Testis (tissue), 5 donors: ENCODE measurements at places on chromosomes 11 and 22. TPM values are rescaled to one million over a fixed set of nuclear protein-coding genes. Genes with fewer than 3 reads are reported as not detected.
A peak's percentile ranks its signal among the peaks of the same experiment; 100 is the strongest.

DNA sequence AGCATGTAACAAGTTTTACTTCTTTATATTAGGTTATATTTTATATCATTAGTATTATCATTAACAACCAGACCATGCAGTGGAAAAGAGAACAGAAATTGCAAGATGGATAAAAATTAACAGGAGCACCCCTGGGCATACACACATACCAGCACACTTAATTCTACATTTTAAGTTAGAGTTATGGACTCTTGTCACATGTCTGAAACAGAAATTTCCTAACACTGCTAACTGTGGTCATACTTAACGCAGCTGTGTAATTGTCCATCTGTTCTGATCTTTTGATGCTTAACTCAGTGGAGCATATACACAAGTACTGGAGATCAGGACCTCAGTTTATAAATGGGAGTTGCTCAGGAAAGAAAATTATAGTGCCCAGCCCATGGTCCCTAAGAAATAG is 358 bp downstream of the OR52H1 start:
- no peak for DNase-seq

- no peak for DNase-seq
Observed at GRCh38 chr11:130806746-130807145, 109.5 kb downstream of the SNX19 start.

DNA sequence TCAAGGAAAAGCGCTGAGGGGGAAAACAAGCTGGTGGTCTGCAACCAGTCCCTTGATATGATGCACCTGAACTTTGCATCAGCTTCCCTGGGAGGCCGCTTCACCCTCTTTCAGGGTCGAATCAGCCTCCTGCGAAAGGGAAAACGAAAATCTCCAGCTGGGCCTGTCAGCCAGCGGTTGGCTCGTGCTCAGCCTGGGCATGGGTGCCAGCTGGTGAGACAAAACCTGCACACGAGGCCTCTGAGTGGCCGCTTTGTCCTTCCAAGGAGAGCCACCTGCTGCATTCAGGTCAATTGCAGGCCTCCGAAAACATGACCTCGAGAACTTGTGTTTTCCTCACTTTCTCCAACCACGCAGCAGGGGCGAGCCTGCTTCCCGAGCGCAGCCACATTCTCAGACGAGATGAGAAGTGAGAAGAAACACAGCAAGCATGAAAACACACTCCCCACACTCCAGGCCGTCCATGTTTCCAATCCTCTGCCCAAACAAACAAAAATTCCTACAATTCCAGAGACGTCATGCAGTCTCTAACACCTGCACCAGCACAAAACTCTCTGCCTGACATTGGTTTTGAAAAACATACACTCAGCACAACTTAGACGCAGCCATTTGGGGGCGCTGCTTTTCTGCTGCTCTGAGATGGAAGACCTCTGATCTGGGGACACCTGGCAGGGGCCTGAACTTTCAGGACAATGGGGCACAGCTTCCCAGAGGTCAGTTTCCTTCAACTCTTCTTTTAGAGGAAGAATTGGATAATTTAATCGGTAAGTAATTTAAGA is 77.1 kb downstream of the DHCR7 start:
- DNase-seq = no peak

- no peak for DNase-seq
Observed at GRCh38 chr22:40627612-40628011, 8.9 kb downstream of the MRTFA start.

GRCh38 chr11:94958121-94958696 is 15.1 kb downstream of the CWC15 start:
- no peak for DNase-seq

- no peak for DNase-seq
Observed at GRCh38 chr11:17610085-17610894, 63.2 kb downstream of the OTOG start.

- DNase-seq = no peak
Observed at GRCh38 chr11:96123301-96123700, 199.4 kb upstream of the MTMR2 start.

DNA sequence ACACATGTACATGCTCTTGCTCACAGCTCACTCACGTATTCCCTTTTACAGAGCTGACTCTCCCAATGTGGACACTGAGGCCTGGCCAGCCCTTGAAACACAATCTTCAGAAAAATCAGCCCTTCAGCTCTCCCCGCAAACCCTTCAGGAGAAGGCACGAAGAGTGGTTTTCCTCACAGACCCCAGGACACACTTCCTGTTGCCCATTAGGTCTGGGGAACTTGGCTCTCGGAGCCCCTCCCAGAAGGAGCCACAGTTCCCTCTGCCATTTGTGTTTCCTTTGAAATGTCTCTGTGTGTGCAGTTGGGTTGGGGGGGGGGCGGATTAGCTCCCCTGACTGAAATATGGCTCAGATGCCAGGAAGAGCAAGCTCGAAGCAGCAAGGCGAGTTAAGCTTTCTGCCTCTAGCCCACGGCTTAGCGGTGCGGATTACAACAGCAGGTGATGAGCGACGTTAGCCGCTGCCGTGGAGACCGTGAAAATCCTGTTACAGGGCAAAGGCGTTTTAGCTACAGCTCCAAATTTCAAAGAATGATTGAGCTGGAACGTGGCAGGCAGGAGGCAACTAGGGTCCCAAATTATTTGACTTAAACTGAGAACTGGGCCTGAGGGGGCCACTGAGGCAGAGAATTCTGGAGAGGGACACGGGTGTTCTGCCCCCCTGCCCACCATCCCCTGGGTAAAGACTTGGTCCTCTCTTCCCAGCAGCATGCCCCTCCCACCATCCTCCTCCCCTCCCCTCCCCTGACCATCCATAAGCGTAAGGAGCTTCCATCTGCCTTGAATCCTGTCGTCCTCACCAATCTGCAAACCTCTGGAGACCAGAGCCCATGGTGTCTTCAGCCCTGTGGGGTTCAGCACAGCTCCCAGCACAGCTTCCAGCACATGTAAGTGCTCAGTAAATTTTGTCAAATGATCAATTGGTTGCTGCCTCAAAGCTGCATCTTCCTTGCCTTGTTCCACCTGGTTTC is 598.6 kb downstream of the BUD13 start:
- DNase-seq = no peak

DNA sequence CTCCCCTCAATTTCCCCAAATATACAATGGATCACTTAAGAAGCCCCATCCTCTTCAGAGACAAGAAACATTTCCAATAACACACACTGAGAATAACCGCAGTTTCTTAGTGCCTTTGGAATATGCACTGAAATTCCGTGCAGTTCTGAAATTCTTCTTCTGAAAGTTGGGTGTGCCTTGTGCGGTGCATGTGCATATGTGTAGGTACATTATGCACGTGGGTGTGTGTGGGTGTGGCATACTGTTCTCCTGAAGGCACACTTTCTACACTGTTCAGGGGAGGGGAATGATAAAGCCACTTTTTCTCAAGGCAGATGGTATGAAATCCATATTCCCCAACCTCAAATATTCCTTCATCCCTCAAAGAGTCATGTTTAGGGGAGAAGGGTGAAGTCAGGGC is 1.7 kb downstream of the EXPH5 start:
- DNase-seq = no peak

- peak; percentile 8 for DNase-seq
Observed at GRCh38 chr11:120180551-120181232, 30.1 kb upstream of the OAF start.

- DNase-seq = no peak
Observed at GRCh38 chr11:32829157-32829679, 509 bp upstream of the PRRG4 start.

DNA sequence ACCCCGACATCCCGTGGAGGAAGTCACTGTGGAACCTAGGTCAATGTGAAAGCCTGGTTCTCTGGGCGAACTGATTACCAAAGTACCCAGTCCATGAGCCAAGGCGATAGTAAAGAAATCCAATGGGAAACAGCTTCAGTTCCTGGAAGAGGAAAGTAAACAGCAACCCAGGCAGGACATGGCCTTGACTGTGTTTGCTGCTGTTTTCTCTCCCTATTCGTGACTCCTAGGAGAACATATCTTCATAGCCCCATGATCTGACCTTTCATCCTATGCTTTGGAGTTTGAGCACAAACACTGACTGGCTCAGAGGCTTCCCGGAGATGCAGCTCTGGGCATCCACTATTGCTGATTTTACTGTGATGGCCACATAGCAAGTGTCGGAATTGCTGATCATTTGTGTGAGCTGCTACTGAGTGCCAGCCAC is 45.1 kb downstream of the LRFN4 start:
- no peak for DNase-seq

DNA sequence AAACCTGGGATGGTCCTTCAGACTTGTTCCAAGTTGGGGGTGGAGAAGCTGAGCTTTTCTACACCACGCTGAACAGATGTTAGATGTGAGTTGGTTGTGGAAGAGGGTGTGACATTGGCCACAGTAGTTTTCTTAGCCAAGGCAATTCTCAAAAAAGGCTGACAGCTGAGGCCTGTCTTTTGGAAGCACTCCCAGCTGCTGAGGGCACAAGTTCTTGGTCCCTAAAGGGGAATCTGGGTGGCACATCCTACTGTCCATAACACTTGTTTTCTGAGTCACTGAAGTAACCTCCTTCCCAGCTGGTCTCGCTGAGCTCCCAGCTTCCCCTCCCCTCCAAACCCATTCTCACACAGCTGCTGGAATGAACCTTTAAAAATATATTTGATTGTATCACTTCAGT is 375.7 kb upstream of the KIRREL3 start:
- no peak for DNase-seq

- DNase-seq = no peak
Observed at GRCh38 chr11:78074756-78075155, 4.9 kb downstream of the NDUFC2 start.

DNA sequence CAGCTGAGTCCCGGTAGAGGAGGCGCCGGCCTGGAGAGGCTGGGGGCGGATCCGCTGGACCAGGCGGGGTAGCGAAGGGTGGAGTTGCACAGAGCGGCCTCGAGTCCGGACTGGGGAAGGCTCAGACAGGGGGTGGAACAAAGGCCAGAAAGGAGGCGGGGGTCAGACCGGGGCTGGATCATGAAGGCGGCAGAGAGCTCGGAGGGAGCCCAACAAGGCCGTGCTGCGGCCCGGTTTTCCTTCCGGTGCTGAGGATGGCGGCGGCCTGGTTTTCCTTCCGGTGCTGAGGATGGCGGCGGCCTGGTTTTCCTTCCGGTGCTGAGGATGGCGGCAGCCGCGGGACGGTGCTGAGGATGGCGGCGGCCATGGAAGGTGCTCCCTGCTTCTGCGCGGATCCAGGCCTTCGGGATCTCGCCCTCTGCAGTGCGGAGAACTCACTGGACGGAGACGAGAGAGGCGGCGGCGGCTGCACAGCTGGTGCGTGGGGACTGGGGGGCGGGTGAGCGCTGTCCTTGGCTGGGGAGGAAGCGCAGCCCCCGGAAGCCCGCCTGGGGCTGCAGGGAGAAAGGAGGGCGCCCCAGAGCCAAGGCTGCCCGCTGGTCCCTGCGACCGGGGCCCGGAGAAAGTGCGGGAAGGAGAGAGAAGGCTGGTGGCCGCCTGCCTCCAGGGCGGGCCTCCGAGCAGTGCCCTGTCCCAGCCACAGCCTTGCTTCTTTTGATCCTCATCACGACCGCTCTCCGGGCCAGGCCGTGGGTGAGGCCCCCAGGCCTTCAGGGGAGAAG is 350.4 kb upstream of the B3GAT1 start:
- DNase-seq = peak; percentile 71

DNA sequence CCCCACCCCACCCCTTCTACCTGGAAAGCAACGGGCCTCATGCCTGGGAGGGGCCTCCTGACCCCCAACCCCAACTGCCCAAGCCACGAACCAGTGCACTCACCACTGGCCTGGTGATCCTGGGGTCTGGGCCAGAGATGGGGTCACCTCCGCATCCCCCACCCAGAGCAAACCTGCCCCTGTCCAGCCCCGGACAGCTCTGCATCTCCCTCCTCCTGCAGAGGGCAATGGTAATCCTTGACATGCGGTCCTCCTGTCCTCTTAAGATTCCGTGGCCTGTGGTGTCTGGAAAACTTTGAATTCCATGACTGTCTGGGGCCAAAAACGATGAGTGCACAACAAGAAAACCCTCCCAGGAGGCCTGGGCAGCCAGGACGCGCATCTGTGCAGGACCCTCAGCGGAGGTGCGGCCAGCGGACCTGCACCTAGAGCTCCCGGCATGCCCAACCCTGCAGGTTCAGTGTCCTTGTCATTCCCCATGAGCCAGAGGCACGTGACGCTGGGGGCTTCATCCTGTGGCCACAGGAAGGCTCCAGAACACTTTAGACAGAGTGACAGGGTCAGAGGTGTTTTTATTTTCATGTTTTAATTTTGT is 16.1 kb upstream of the PPARA start:
- DNase-seq = no peak

The CATSPERZ gene
- 484 TPM for total RNA-seq

The OR52N5 gene
- total RNA-seq = 2.5 TPM
